ENCODE measurements at places on chromosomes 2 and 18.

DNA sequence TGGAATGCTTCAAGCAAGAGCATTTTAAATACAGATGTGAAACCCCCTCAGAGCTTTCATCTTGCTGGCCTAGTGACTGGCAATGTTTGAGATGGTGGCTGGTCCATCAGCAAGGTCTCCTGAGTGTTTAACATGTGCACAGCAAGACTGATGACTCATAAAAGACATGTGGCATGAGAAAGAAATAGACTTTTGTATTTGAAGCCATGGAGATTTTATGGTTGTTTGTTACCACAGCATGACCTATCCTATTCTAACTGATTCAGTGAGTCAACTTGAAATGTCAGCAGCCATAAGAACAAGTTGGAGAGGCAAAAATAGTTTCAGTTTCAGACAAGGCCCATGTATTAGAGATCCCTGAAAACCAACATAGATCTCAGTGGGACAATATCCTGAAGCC, 154.7 kb upstream of the LYPD1 start:
- DNase-seq = no peak

DNA sequence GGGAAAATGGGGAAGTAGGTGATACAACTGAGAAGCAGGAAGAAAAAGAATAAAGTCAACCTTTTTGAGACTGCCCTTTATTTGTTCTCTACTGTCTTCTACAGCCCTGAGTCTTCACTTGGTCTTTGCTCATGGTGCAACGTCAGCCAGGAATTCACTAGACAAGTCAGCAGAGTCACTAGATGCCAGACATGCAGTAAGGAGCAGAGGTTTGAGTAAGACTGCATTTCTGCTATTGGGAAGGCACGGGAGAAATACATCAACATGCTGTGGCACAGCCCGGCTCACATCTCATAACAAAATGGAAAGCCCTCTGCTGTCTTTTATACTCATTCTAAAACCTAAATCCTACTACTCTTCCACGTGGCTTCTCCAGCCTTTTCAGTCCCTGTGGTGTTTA, 67.1 kb downstream of the PRELID3A start:
- DNase-seq = no peak

GRCh38 chr2:151198645-151199044, 63.0 kb downstream of the RBM43 start:
- no peak for DNase-seq

- no peak for DNase-seq
Observed at GRCh38 chr2:37576831-37577230, 94.6 kb downstream of the CDC42EP3 start.
